ENCODE measurements at places on chromosomes 2 and 18.

GRCh38 chr2:64331114-64331645 lies 122.8 kb upstream of the LGALSL start:
- DNase-seq: no peak

DNA sequence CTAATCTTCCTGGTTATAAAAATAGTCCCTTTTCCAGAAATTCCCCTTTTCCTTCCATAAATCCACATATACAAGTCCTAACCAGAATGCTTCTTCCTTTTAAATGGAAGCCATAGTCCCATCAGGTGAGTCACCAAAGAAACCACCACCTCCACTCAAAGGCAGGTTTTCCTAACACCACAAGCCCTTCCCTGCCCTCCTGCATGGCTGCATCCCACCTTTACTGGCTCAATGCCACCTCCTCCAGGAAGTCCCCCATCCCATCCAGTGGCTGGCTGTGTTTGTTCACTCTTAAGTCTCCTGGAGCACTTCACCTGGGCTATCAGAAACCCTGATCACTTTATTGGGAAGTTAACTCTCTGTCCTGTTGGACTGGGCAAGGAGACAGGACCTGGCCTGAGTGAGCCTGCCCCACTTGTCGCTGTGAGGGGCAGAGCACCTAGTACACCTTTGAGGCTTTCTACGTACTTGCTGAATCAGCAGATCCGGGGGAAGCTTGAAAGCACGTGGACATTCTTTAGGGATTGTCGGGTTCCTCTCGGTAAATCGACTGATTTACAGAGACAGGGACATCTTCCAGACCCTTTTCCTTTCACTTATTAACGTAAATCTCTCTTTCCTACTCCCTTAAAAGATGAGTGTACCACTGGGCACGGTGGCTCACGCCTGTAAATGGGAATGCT lies 71.0 kb downstream of the NGEF start:
- DNase-seq: no peak

DNA sequence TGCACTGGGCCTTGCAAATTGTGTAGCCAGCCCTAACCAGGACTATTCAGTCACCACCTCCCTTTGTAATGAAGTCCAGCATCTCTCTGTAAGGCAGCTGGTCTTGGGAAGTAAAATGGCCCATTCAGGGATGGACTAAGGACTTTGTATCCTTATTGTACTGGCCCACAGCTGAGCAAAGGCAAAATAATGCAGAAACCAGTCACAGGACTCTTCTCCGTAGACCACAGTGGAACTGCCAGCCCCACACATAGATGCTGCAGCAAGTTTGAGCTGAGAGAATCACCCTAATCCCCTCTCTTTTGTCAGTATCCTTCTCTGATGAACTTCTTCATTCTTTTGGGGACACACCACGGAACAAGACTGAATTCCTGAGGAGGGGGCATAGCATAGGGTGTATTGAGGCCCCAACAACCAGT lies 73.6 kb upstream of the RTN4 start:
- no peak for DNase-seq

GRCh38 chr18:55861266-55861665 lies 273.3 kb upstream of the TCF4 start:
- DNase-seq: peak; percentile 60

DNA sequence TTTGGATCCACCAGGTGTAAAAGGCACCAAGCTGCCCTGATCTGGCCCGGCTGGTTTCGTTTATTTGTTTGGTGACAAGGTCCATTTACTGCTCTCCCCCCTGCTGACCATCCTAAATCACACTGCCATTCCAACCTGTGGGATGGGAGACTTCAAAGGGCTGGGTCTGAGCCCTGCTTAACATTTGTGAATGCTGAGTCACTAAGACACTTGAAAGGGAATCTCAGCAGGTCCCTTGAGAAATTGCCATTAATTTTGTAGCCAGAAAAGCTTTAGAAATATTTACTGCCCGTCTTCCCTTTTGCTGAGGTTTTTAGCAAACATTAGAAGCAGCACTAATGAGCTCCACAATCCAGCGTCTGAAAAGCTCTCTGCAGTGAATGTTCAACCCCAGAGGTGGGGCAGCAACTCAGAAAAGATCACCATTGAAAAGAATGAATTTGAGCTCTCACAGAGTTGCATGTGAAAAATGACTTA lies 133.8 kb downstream of the ARL4C start:
- DNase-seq: peak; percentile 46

- no peak for DNase-seq
Observed at GRCh38 chr2:98507461-98507860, 62.8 kb downstream of the INPP4A start.

All from ELR (cell line).